AG04450 (cell line): ENCODE measurements at places on chromosomes 12 and 14. TPM values are rescaled to one million over a fixed set of nuclear protein-coding genes. Genes with fewer than 3 reads are reported as not detected.
A peak's percentile ranks its signal among the peaks of the same experiment; 100 is the strongest.

Gene RHEBL1
- polyA plus RNA-seq = 0.31 and 0.51 TPM in 2 replicates

Gene SERPINA1
- polyA plus RNA-seq = 1.7 and 1.9 TPM in 2 replicates

Gene FAM181A
- polyA plus RNA-seq = not detected in 2 replicates

Gene OR4E2
- polyA plus RNA-seq = not detected in 2 replicates

- no peak for DNase-seq
Observed at GRCh38 chr12:11891754-11892386, 178.9 kb upstream of the BCL2L14 start.

Gene CHD8
- 26.1 and 40.3 TPM in 2 replicates for polyA plus RNA-seq

DNA sequence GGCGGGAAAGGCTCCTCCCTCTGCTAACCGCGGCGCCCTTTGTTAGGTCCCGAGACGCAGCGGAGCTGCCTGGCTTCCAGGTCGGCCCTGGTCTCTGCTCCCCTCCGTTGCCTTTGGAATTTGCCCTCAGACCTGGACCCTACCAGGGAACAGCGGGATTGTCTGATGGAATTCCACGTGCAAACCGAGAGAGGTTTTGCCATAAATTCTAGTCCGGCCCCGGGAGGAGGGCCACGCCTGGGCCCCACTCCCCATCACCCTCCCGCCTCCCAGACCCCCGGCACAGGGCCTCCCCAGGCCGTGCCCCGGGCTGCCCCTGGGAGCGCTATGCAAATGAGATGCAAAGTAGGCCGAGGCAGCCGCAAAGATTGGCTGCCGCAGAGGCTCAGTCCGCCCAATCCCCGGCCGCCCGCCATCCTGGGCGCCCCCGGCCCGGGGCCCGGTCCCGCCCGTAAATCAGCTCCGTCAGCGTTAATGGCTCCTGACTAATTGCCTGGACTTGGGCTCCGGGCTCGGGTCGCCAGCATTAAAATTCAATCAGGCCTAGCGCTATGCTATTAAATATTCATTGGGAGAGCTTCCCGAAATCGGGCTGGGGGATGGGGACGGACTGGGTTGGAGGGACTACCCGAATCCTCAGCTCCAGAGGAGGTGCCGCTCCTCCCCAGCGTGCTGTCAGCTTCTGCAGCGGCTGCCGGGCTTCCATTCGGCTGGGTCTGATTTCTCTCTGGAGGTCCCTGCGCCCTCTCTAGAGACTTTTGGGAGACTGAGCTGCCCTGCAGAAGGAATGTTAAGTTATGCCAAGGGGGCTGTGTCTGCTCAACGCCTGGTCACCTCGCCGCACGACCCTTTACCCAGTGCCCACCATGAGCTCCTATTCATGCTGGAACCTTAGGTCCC, 15.7 kb upstream of the FIGNL2 start:
- no peak for DNase-seq

DNA sequence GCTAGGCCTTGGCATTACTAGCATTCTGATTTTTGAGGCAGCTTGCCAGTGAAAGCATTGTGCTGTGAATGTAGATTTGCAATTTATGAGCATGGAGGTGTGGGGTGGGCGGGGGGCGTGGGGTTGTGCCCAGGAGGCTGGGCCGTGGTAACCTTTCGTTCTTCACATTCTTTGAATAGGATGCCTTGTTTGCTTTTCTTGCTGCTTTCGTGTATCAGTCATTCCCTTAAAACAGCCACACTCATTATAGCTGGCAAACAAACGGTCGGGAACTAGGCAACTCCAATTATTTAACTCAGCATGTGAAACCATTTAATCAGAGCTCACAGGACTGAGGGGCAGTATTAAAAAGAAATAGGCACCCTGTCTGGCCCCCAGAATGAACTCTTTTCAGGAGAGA, 115.9 kb upstream of the PELI2 start:
- DNase-seq = no peak

Gene GYS2
- polyA plus RNA-seq = not detected in 2 replicates

GRCh38 chr12:116152268-116152667, 125.2 kb downstream of the MED13L start:
- peak; percentile 71 for DNase-seq

Gene PTGDR
- polyA plus RNA-seq = not detected in 2 replicates

Gene SLC16A7
- polyA plus RNA-seq = 7.6 and 9.3 TPM in 2 replicates

GRCh38 chr12:93994721-93995120, 153.7 kb upstream of the PLXNC1 start:
- no peak for DNase-seq

Gene WIF1
- not detected in 2 replicates for polyA plus RNA-seq

GRCh38 chr14:71597287-71597920, 334.8 kb upstream of the RGS6 start:
- DNase-seq = no peak

GRCh38 chr12:18689771-18690170, 48.0 kb downstream of the PLCZ1 start:
- no peak for DNase-seq

DNA sequence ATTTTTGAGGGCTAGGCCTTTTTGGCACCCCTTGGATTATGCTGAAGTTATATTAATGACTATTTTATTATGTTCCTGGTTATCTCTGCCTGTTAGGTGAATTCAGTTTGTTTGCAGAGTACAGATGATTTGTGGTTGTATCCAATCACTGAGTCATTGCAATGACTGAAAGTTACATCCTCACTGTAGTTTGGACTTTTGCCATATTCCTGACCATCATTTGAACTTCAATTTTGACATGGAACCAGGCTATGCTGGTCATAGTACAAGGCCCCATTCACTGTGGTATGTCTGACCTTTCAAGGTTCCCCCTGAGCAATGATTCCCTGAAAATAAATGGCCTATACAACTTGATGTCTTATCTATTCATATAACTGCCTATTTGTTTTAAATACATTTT, 621.0 kb downstream of the CCER1 start:
- no peak for DNase-seq

- DNase-seq = no peak
Observed at GRCh38 chr12:62967701-62968100, 32.8 kb upstream of the PPM1H start.

DNA sequence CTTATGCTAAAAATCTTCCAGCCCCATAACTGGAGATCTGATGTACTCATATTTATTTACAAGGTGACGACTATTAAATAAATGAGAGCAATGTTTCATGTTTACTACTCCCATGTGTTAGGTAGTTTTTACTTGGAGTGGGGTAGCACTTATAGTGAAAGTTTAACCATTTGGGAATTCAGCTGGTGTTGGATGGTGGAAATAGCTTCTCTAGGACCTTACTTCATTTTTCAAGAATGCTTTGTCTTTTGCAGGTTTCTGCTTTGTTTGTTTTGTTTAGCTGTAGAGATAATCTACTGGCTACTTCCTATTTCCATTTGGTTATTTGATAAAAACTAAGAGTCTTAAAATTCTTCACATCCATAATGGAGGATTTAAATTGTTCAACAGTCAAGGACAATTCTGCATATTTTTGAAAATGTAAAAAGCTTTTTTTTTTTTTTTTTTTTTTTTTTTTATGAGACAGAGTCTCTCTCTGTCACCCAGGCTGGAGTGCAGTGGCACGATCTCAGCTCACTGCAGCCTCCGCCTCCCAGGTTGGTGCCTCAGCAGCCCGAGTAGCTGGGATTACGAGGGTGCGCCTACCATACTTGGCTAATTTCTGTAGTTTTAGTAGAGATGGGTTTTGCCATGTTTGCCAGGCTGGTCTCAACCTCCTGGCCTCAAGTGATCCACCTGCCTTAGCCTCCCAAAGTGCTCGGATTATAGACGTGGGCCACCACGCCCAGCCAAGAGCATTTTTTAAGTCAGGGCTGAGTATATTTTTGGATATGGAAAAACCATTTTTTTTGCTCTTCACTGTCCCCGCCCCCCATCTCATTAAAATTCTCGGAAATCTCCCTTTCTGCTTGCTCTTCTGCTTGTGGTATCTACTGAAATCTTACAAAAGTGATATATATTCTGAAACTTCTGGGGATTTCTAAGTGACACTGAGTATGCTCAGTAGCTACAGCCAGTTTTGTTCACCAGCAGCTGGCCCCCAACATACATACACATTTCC, 1.4 kb upstream of the ABCD2 start:
- no peak for DNase-seq

- DNase-seq = no peak
Observed at GRCh38 chr12:56389412-56389811, 26.8 kb upstream of the APOF start.

DNA sequence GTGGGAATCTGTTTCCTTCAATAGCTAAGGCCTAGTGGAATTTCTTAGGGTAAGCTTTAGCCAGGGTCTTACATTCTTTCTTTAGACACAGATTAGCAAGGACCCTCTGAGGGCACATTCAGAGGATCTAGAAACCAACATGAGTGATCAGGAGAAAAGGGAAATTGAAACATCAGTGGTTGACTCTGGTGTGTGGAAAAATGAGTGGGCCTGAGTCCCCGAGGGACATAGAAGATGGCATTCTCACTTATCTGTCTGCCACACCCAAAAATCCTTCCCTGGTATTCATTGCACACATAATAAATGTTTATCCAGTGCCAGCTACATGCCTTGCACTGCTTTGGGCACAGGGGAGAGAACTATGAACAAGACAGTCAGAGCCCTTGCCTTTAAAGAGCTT, 82.9 kb downstream of the SSPN start:
- DNase-seq = no peak

GRCh38 chr14:85575617-85575898, 45.6 kb downstream of the FLRT2 start:
- DNase-seq = no peak

GRCh38 chr12:93466625-93467350, 526 bp upstream of the MRPL42 start:
- no peak for DNase-seq

DNA sequence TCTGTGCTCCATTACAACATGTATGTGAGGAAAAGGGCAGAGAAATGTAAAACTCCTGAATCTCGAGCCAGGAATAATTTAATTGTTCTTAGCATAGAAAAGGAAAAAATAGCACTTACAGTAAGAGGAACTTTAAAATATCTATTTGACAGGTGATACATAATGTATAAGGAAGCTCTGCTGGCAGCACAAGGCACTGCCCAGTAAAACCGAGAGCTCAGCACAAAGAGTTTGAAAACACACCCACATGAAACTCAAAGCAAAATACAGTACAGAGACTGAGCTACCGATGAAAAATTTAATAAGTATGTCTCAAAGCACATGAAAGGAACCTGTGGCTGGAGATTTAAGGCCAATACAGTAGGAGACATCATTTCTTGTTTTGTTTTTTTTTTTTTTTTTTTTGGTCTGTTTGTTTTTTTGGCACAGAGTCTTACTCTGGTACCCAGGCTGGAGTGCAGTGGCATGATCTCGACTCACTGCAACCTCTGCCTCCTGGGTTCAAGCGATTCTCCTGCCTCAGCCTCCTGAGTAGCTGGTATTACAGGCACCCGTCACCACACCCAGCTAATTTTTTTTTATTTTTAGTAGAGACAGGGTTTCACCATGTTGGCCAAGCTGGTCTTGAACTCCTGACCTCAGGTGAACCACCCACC, 19.2 kb downstream of the CLIP1 start:
- no peak for DNase-seq

DNA sequence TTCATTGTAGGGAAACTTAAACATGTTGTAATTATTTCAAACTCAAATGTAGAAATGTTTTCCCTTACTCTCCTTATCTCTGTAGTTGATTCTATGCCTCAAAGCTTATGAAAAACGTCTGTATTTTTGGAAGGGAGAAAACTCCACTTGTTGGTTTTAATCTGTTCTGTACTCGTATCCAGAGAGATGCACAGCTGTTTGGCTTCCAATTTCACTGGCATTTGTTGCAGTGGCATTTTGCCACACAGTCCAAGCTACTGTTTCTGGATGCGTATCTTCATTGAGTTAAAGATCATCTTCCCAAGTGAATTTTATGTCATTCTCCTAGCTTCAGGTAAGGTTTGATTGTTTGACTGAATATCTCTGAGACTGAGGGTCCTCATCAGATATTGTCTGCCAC, 481.4 kb downstream of the TRHDE start:
- no peak for DNase-seq

- DNase-seq = no peak
Observed at GRCh38 chr12:40012711-40013110, 93.2 kb downstream of the SLC2A13 start.

DNA sequence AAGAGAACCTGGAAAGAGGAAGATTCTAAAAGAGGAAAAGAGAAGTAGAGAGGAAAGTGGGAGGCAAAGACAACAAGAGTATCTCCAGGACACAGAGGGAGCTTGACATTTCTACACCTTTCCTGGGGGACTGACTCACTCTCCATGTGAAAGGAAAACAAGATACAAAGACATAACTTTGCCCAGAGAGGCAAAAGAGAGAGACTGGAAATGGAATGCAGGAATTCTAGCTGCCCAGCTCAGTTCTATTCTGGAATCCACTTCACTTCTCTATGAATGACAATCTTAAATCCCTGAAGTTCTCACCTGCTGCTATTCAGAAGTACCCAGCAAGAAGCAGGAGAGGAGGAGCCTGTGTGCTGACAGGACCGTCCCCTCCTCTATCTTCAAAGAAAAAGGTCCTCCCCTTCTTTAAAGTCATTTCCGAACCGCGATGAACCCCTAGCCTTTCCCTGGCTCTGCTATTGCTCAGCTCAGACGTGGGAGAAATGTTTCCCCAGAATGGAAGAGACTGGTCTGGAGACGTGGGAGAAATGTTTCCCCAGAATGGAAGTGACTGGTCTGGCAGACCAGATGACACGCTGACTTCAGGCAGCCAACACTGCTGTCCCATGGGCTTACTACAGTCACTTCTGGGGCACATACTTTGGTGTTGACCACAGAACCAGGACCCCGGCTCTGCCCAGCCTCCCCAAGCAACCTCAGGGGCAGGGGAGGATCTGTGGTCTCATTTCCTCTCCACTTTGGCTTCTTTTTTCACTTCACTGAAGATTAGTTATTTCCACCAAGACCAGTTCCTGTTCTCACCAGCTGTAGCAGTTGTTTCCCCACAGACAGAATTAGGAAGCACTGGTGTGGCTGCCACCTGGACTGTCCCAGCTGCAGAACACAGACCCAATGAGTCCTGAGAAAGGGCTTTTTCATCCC, 8.3 kb downstream of the FMNL3 start:
- DNase-seq = no peak

Gene FGD4
- 4.7 and 5.1 TPM in 2 replicates for polyA plus RNA-seq

GRCh38 chr12:31479516-31480210, 111.3 kb downstream of the DENND5B start:
- no peak for DNase-seq

DNA sequence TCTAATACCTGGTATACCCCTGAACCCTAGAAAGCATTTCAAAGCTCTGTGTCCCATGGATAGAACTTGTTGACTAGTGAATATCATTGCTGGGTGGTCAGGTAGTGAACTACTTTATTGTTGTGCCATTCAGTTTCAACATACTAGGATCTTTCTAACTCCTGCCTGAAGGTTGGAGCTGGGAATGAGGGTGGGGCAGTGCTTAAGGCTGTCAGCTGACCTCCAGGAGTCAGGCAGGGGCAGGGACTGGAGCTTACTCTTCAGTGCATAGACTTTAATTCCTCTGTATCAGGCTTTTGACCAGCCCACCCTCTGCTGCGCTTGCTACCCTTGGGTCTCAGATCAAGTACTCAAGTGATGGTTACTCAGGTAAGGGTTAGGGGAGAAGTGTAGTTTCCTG, 102.6 kb upstream of the RFX4 start:
- no peak for DNase-seq

Gene SERPINA4
- not detected in 2 replicates for polyA plus RNA-seq
